ENCODE measurements at places on chromosomes 5 and 9.

DNA sequence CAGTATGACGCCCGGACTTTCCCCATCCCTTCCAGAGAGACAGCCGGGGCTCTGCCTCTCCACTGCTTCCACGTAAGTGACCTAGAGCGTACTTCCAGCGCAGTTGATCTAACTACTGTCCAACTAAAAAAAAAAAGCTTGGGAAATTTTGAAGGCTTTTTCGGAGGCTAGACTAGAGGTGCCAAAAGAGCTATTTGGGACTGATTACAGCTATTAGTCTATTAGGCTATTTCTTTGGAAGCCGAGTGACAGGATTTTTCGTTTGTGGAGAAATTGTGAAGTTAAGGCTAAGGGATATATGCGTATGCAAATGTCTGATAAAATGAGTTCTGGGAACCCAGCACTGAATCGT lies 1.5 kb downstream of the CCNO start:
- no peak for DNase-seq

GRCh38 chr5:65813174-65813573 lies 91.2 kb downstream of the NLN start:
- DNase-seq = no peak

GRCh38 chr9:120919843-120920805 lies 6.5 kb downstream of the TRAF1 start:
- no peak for DNase-seq

- DNase-seq = no peak
These were observed 104.4 kb downstream of the FRMD3 start for GRCh38 chr9:83433846-83434245.

DNA sequence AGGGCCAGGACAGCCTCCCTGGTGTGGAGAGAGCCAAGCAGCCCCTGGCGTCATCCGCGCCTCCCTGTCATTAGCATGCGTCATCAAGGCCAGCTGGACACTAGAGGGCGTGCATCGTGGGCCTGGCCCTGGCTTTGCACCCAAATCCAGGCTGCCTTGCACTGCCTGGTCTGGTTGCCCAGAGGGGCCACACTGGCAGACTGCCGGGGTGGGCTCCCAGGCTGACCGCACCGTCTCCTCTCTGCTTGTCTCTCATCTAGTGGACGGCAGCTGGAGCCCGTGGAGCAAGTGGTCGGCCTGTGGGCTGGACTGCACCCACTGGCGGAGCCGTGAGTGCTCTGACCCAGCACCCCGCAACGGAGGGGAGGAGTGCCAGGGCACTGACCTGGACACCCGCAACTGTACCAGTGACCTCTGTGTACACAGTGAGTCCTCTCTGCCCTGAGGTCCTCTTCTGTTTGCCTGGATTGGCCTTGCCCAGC lies 29.0 kb downstream of the HK3 start:
- no peak for DNase-seq

GRCh38 chr5:27216367-27216950 lies 178.1 kb upstream of the CDH9 start:
- DNase-seq = no peak

DNA sequence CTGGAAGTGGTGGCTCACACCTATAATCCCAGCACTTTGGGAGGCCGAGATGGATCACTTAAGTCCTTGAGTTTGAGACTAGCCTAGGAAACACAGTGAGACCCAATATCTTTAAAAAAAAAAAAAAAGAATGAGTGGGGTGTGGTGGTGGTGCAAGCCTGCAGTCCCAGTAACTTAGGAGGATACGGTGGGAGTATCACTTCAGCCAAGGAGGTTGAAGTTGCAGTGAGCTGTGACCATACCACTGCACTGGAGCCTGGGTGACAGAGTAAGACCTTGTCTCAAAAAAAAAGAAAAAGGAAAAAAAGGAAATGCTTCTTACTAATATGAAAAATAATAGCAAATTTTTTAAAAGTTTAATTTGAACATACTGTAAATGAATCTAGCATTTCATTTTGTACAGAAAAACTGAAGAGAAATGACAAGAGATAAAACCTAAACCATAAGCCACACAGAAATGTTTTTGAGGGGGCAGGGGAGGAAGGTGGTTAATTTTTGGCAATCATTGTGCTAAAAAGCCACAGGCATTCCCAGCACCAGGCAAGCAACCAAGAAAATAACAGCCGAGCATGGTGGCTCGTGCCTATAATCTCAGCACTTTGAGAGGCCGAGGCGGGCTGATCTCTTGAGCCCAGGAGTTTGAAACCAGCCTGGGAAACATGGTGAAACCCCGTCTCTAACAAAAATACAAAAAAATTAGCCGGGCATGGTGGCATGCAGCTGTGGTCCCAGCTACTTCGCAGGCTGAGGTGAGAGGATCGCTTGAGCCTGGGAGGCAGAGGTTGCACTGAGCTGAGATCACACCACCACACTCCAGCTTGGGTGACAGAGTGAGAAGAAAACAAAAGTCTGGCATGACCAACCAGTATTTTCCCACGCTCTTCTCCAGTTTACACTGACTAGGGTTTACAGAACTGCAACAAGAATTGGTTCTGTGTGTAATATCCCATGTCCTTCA lies 114.5 kb upstream of the NR5A1 start:
- DNase-seq = no peak

DNA sequence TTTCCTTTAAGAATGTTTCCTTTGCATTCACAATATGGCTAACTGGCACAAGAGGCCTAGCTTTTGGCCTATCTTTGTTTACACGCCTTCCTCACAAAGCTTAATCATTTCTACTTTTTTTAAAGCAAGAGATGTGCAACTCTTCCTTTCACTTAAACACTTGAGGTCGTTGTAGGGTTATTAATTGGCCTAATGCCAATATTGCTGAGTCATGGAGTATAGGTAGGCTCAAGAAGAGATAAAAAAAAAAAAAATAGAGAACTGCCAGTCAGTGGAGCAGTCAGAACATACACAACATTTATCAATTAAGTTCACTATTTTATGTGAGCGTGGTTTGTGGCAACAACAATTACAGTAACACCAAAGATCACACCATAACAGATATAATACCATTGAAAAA lies 5.9 kb downstream of the FKBP15 start:
- DNase-seq = no peak

DNA sequence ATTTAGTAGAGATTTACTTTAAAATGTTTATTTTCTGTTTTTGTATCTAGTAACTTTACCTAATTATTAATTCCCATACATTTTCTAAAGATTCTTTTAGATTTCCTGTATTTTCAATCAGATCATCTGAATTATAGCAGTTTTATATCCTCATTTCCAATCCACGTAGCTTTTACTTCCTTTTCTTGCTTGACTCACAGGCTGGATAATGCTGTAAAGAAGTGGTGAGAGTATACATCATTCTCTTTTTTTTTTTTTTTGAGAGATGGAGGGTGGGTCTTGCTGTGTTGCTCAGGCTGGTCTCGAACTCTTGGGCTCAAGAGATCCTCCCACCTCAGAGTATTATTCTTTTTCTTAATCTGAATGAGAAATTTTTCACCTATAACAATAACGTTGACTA lies 11.2 kb upstream of the SETX start:
- DNase-seq = no peak

DNA sequence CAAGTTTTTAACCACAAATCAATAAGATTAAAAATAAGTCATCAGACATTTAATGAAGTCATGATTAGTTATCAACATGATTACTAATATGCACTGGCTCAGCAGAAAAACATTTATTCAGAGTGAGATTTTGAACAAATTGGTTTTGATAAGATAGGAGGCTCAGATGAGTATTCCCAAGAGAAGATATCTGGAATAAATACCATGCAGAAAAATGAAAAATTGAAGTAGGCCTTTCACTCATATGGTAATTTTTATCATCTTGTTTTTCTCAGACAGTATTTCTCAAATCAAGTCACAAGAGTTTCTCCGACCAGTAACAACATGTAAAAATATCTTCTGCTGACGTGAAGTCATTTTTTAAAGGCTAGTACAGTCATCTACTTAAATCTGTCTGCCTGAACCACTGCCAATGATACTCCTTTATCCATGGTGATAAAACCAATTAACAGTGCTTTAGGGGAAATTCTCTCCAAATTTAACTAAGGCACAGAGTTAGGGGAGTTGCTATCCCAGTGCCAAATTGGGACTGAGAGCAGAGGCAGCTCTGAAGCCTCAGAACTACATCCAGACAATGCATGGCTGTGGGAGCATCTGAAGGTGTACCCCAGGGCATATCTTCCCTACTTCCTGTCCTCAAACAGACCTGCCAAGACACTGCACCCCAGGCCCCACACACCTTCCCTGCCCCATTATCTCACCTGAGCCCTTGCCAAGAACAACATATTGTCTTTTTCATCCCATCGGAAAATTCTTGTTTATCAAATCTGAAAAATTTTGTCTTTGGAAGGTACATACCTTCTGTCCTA lies 105.5 kb upstream of the TSLP start:
- no peak for DNase-seq

- no peak for DNase-seq
These were observed 278.5 kb downstream of the TMEM167A start for GRCh38 chr5:82798676-82799075.

- no peak for DNase-seq
These were observed 82.1 kb downstream of the C9orf152 start for GRCh38 chr9:110125763-110126351.

Data from stimulated activated CD8-positive, alpha-beta memory T cell treated with anti-CD3 and anti-CD28 coated beads, Interleukin-7, amount 100 ng/mL, for 1 hour (primary cell).